ENCODE measurements at places on chromosomes 12 and 14. TPM values are rescaled to one million over a fixed set of nuclear protein-coding genes. Genes with fewer than 3 reads are reported as not detected.

Gene NFATC4
- not detected for total RNA-seq

DNA sequence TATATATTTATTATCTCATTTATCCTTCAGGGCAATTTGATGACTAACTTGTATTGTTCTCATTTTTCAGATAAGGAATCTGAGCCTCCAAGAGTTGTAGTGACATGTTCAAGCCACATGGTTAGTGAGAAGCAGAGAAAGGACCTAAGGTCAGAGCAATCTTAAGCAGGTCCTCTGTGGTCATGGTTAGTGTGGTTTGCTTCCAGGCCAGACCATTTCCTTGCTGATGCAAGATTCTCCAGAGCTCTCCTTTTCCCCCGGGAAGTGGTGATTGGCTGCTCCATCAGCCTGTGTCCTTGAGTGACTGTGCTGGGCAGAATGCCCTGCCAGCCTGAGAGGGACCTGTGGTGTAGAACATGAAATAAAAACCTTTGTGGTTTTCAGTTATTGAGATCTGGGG, 141.3 kb downstream of the KTN1 start:
- H3K27me3 ChIP-seq: peaks cover 11% of the 10 kb centered on the region
- no peak overlapping the region for H3K27ac ChIP-seq
- no peak overlapping the region for H3K4me3 ChIP-seq
- H3K36me3 ChIP-seq: no peaks in the 10 kb centered on the region
- DNase-seq: no peak
- H3K4me1 ChIP-seq: peaks cover 3% of the 10 kb centered on the region

- H3K4me3 ChIP-seq: no peak within 1 kb of the TSS
- peaks cover 3% of the 10 kb centered on the region for H3K36me3 ChIP-seq
- no peak for DNase-seq
- peaks cover 10% of the 10 kb centered on the region for H3K4me1 ChIP-seq
These were observed at the start of gene KRT86 for GRCh38 chr12:52274521-52275120. KRT86 (plus strand) TSS chr12:52274645; CDS start chr12:52301917, 27,272 bp downstream.

GRCh38 chr14:67674139-67674479, 323 bp downstream of the VTI1B start:
- H3K36me3 ChIP-seq: peaks cover 28% of the 10 kb centered on the region
- peak overlapping the region; percentile 90 for H3K4me3 ChIP-seq
- peak overlapping the region; percentile 78 for H3K27ac ChIP-seq
- peaks cover 40% of the 10 kb centered on the region for H3K4me1 ChIP-seq
- DNase-seq: peak; percentile 90

DNA sequence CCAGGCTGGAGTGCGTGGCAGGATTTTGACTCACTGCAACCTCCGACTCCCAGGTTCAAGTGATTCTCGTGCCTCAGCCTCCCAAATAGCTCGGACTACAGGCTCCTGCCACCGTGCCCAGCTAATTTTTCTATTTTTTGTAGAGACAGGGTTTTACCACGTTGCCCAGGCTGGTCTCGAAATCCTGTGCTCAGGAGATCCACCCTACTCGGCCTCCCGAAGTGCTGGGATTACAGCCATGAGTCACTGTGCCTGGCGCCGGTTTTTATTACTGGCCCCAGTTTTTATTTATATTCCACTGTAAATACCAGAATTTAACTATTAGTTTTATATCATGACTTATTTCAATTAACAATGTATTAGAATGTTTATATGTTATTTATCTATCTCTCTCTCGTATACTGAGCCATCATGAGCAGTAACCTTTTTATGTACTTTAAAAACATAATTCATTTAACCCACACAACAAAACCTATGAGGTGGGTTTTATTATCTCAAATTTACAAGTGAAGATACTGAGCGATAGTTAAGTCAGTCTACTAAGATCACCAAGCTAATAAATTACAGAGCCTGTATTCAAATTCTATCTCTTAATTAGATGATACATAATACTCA, 47.8 kb downstream of the HECTD1 start:
- peak; percentile 36 for DNase-seq
- no peak overlapping the region for H3K4me3 ChIP-seq
- peaks cover 32% of the 10 kb centered on the region for H3K36me3 ChIP-seq

GRCh38 chr12:118361092-118361404, 11.7 kb downstream of the TAOK3 start:
- no peaks in the 10 kb centered on the region for H3K27me3 ChIP-seq
- peaks cover 24% of the 10 kb centered on the region for H3K4me1 ChIP-seq
- DNase-seq: no peak
- H3K27ac ChIP-seq: no peak overlapping the region

DNA sequence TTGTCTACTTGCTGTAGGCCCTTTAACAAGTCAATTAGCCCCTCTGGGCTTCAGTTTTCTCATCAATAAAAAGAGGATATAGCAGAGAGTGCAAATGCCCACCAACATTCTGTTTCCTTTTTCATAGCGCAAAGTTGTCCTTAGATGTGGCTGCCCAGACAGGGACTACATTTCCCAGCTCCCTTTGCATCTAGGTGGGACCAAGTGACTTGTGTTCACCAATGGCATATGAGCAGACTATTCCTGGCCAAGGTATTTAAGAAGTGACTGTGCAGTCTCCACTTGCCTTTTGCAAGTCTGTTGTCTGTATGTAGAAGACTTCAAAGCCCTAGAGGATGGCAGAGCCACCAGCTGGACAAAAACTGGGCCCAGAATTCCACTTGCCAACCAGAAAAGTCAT, 59.7 kb downstream of the DAO start:
- H3K27me3 ChIP-seq: no peaks in the 10 kb centered on the region
- H3K4me1 ChIP-seq: no peaks in the 10 kb centered on the region
- H3K27ac ChIP-seq: no peak overlapping the region

Gene INHBC
- total RNA-seq: not detected

Gene GALNT6
- total RNA-seq: 12.8 TPM

- no peak overlapping the region for H3K27ac ChIP-seq
- H3K36me3 ChIP-seq: no peaks in the 10 kb centered on the region
- peak; percentile 55 for DNase-seq
- no peaks in the 10 kb centered on the region for H3K4me1 ChIP-seq
- H3K27me3 ChIP-seq: peaks cover 2% of the 10 kb centered on the region
- H3K4me3 ChIP-seq: no peak overlapping the region
These were observed 101.2 kb upstream of the STXBP6 start for GRCh38 chr14:25150934-25151790.

- H3K27ac ChIP-seq: peak overlapping the region; percentile 99
- peak; percentile 83 for DNase-seq
- H3K4me1 ChIP-seq: peaks cover 46% of the 10 kb centered on the region
- peak overlapping the region; percentile 93 for H3K4me3 ChIP-seq
- no peaks in the 10 kb centered on the region for H3K27me3 ChIP-seq
These were observed 450 bp downstream of the BLTP3B start for GRCh38 chr12:100141998-100142850.

DNA sequence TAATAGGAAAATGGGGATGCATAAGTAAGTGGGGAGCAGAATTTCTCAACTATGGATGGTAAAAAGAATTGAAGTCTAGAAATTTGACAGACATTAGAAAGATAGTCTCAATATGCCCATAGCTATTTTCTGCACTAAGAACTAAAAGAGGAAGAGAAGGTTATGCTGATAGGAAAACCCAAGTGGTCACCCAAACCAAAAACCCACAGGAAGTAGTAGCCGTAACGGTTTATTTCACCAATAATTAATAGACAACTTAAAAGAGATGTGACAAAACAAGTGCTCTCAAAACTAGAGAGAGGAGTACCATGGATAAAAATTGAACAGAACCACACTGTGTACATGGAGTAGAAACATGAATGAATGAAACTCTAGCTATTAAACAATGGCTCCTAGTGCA, 295.4 kb downstream of the FSCB start:
- H3K27me3 ChIP-seq: no peaks in the 10 kb centered on the region
- no peak overlapping the region for H3K27ac ChIP-seq
- no peak overlapping the region for H3K4me3 ChIP-seq

DNA sequence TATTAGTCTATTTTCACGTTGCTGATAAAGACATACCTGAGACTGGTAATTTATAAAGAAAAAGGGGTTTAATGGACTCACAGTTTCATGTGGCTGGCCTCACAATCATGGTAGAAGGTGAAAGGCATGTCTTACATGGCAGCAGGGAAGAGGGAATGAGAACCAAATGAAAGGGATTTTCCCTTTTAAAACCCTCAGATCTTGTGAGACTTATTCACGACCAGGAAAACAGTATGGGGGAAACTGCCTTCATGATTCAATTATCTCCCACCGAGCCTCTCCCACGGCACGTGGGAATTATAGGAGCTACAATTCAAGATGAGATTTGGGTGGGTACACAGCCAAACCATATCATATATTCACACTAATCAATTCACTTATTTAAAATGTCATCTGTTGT, 41.4 kb downstream of the KTN1 start:
- no peak overlapping the region for H3K27ac ChIP-seq
- no peak for DNase-seq
- no peaks in the 10 kb centered on the region for H3K27me3 ChIP-seq

GRCh38 chr14:95911456-95911855, 34.8 kb downstream of the TUNAR start:
- DNase-seq: no peak
- H3K4me3 ChIP-seq: no peak overlapping the region
- H3K27me3 ChIP-seq: peaks cover 2% of the 10 kb centered on the region

Gene PRR4
- 0.62 TPM for total RNA-seq

GRCh38 chr12:16150276-16150675, 127.2 kb downstream of the SLC15A5 start:
- H3K4me1 ChIP-seq: no peaks in the 10 kb centered on the region
- H3K27ac ChIP-seq: no peak overlapping the region
- no peak overlapping the region for H3K4me3 ChIP-seq
- H3K27me3 ChIP-seq: no peaks in the 10 kb centered on the region

GRCh38 chr12:89244536-89244935, 107.8 kb downstream of the DUSP6 start:
- H3K27me3 ChIP-seq: no peaks in the 10 kb centered on the region
- H3K27ac ChIP-seq: peak overlapping the region; percentile 84
- peak; percentile 82 for DNase-seq
- peaks cover 45% of the 10 kb centered on the region for H3K4me1 ChIP-seq
- H3K36me3 ChIP-seq: peaks cover 20% of the 10 kb centered on the region

GRCh38 chr12:84803661-84804060, 108.9 kb downstream of the SLC6A15 start:
- H3K4me3 ChIP-seq: no peak overlapping the region
- no peak for DNase-seq
- H3K27ac ChIP-seq: no peak overlapping the region
- no peaks in the 10 kb centered on the region for H3K36me3 ChIP-seq

DNA sequence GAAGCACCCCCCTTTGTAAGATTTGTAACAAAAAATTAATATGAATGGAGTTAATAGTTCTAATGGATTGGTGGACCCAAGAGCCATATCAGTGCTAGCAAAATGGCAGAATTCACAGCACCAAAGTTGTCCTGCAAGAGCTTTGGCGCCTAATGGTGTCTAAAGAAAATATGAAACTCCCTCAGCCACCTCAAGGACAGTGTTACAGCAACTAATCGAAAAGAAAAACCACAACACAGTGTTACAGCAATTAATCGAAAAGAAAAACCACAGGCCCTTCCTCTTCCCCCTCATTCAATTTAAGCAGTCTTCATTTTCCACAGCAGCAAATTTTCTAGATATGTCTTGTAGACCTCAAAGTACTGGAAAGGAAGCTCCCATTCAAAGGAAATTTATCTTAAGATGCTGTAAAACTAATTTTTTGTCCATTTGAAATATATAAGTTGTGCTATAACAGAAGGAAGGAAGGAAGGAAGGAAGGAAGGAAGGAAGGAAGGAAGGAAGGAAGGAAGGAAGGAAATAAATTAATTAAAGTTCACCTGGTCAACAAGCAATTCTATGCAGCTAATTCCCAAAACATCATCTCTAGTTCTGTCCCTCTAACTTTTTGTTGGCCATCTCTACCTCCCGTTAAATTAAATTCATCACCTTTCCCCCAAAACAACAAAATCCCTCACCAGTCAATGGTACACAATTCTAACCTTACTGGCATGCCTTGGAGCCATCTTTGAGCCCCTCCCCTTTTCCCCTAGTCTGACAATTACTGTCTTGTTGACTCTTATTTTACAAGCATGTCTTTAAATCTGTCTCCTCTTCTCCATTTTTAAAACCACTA, 17.4 kb downstream of the LRP6 start:
- H3K27ac ChIP-seq: no peak overlapping the region
- no peak for DNase-seq
- peaks cover 7% of the 10 kb centered on the region for H3K4me1 ChIP-seq

- no peaks in the 10 kb centered on the region for H3K4me1 ChIP-seq
- no peak overlapping the region for H3K27ac ChIP-seq
- DNase-seq: no peak
- no peaks in the 10 kb centered on the region for H3K27me3 ChIP-seq
These were observed 56.9 kb downstream of the CDC42BPB start for GRCh38 chr14:103000291-103000921.

GRCh38 chr14:68463705-68464374, 329.0 kb downstream of the ZFP36L1 start:
- peaks cover 11% of the 10 kb centered on the region for H3K4me1 ChIP-seq
- DNase-seq: no peak
